Activated naive CD8-positive, alpha-beta T cell treated with anti-CD3 and anti-CD28 coated beads, Interleukin-2, amount 10 ng/mL, durations not matched to agents 7 days and 5 days (primary cell): ENCODE measurements at places on chromosomes 1 and 21.
A peak's percentile ranks its signal among the peaks of the same experiment; 100 is the strongest.

DNA sequence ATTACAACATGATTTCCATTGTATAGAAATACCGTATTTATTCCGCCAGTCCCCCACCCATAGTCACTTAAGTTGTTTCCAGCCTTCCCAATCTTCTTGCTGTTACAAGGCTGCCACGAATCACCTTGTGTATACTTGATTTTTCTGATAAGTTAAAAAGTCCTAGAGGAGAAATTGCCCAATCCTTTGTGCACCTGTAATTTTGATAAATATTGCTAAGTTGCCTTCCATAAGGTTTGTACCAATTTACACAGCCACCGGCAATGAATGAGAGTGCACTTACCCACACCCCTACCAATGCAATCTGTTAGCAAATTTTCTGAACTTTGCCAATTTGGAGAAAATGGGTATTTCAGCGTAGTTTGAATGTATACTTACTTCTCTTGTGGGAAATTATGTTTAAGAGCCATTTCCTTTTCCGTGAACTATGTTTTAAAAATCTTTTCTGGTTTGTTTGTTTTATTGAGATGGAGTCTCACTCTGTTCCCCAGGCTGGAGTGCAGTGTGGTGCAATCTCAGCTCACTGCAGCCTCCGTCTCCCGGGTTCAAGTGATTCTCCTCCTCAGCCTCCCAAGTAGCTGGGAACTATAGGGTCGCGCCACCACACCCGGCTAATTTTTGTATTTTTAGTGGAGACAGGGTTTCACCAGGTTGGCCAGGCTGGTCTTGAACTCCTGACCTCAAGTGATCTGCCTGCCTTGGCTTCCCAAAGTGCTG is 87.4 kb downstream of the DHRS3 start:
- DNase-seq: no peak

DNA sequence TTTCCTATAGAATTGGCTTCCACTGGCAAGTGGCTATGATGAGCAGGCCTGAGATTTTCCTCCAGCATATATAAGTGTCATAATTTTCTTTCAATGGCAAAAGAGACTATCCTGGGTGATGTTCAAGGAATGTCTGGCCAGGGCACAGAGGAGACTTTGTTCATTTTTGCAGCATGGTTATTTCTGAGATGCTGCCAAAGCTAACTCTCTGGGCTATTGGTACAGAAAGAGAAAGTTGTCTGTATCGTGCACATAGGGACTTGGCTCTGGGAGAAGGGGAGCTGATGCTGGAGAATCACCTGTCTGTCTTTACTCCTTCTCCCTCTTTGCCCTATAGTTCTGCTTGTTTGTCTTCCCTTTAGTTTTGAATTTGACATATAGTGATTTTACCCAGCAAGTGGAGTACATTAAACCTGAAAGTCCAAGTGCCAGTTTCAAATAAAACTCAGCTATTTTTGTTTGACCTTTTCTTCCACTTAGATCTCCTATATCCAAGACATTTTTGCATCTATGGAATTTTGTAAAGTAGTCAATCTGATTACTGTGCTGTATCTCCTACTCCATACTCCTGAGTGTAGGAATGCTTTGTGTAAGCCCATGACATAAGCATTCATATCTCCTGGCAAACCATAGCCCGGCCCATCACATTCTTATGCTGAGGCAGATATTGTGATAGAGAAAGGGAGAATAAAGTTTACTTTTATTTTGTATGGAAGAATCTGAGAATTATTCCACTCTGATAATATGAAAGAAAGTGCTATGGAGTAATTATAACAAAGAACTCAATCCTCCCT is 3.9 kb downstream of the FNDC7 start:
- no peak for DNase-seq

DNA sequence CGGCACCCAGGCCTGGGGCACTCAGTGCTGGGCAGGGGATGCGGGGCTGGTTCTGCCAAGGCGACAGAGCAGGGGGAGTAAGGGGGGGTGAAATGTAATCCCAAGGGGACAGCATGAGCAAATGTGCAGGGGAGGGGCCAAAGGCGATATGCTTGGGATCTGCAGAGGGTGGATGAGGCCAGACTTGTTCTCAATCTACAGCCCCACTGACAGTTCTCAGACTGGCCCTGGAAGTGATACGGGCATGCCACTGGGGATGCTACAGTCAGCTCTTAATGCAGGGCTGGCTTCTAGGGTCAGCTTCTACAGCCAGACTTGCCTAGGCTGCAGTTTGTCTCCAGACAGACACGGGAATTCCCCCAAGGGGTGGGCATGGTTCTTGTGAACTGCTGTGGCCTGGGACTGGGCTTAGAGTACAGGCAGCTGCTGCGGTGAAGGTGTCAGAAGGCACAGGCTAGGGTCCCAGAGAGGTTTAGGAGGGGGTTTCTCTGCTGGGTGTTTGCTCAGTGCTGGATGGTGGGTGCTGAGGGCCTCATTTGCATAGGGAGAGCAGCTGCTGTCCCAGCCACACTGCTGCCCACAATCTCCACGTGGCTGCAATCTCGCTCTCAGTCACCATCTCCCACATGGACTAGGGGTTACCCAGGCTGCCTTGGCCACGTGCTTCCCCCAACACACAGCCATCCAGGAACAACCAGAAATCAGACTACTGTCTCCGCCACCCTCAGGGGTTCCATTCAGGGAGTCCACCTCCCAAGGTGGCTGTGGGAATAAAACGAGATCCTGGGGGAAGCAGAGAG is 190.1 kb downstream of the HIVEP3 start:
- peak; percentile 45 for DNase-seq

GRCh38 chr1:181089017-181089675 is 646 bp downstream of the IER5 start:
- DNase-seq: peak; percentile 68

DNA sequence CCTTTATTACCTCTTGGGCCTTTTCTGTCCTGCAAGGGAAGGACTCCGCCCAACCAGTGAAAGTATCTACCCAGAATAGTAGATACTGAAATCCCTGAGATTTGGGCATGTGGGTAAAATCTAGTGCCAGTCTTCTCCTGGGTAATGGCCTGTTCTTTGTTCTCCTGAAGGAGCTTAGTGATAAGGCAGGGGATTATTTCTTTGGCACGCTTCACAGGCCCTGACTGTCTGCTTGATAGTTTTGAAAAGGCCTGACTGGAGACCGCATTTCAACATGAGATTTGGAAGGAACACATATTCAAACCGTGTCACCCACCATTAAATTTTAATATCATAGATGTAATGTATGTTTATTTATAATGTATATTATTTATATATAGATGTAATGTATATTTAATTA is 48.9 kb downstream of the RASAL2 start:
- DNase-seq: no peak

GRCh38 chr1:150548324-150548631 is 930 bp upstream of the ADAMTSL4 start:
- DNase-seq: no peak

DNA sequence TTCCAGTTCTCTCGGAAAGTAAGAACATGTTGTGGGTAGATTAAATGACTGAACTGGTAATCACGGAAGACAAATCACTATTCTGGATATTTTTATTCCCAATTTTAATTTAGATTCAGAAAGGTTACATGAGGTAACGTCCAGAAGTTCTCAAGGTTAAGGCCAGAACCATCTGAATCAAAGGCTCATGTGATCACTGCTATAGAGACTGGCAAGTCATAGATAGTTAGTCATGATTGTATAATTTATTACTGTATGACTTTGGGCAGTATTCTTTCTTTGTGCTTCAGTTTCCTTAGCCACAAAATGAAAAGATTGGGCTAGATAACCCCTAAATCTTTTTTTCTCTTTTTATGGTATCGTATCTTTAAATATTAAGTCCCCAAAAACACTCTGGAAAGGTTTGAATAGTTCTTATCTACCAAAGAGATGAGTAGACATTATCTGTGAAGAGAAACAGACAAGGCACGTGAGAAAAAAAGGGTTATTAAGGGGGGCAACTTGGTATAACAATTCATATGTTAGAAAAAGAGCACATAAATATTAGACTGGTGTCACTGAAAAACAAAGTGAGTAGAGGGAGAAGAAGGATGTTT is 241.0 kb downstream of the PTPRC start:
- no peak for DNase-seq

GRCh38 chr1:156749419-156750118 is 1.9 kb downstream of the HDGF start:
- DNase-seq: no peak

DNA sequence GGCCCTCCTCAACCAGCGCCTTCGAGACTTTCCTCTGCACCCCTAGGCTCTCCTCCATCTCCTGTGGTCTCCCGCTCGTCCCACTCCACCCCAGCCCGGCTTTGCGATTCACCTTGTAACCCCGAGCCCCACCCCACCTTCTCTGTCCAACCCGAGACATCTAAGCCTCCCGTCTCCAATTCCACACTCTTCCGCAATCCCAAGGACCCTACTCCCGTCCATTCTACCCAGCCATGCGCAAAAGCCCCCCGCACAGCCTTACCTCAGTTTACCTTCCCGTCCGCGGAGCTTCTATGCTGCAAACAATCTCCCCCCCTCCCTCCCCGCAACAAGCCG is 174 bp downstream of the SH3BP5L start:
- no peak for DNase-seq

GRCh38 chr1:65176056-65176450 is 28.1 kb downstream of the AK4 start:
- no peak for DNase-seq

- no peak for DNase-seq
Observed at GRCh38 chr1:65846866-65847265, 54.2 kb downstream of the PDE4B start.

GRCh38 chr21:34794686-34795085 is 125.9 kb downstream of the CLIC6 start:
- no peak for DNase-seq

- DNase-seq: no peak
Observed at GRCh38 chr1:114149211-114149610, 4.5 kb downstream of the SYT6 start.

- no peak for DNase-seq
Observed at GRCh38 chr1:234481771-234482170, 2.8 kb upstream of the TARBP1 start.

DNA sequence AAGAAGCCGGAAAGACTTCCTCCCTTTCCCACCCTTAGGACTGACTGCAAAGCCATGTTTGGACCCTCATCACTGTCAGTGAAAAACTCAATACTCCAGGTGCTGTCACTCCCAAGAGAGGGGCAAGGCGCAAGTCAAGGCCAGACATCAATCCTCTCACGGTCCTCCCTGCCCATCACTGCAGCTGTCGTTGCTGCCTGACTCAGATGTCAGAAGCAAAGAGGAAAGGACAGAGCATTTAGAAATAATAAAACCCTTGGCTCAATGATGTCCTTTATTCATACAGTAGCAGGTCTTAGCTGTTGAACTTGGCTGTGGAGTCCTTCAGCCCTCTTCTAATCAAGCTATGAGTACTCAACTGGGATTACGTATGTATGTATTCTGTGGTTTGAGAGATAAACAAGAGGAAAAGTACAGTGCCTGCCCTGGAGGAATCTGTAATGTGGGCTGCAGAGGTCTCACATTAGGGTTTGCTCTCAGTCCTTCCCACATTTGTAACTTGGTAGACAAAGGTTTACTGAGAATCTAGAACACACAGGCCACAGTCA is 13.5 kb downstream of the SUSD4 start:
- DNase-seq: no peak

- no peak for DNase-seq
Observed at GRCh38 chr1:201122321-201122957, 4.5 kb downstream of the ASCL5 start.

DNA sequence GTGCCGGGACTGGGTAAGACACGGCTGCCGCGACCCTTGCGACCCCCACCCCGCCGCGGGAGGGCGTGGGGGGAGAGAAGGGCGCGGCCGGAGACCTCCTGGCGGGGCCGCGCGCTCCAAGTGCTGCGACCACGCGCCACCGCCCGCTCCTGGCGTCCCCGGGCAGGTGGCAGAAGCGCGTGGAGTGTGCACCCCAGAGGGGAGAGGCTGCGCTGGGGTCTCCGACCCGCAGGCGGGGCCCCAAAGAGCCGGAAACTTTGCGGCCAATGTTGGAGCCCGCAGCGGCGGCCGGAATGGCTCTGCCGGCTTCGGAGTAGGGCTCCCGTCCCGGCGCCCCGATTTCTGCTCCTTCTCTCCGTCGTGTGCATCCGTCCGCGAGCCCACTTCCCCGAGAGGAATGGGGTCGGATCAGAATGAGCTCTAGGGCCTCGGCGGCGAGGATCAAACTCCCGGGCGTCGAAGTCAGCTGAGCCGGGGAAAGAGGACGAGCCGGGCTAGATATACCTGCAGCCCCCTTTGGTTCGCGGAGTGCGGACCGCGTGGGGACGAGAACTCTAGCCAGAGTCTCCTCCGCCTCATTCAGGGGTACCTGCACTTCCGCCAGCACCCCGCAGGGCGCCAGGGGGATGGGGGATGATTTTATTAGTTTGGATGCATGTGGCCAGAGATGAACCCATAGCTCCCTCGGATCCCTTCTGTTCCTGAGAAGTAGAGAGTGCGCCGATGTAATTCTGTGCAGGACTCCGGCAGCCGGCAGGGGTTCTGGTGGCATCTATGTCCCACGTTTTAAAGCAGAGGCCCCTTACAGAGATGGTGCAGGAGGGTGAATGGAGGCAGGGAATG is 751 bp downstream of the STUM start:
- DNase-seq: peak; percentile 42

- DNase-seq: no peak
Observed at GRCh38 chr1:107975851-107976250, 10.9 kb upstream of the VAV3 start.

- DNase-seq: no peak
Observed at GRCh38 chr1:165174491-165174890, 182.0 kb downstream of the LMX1A start.

GRCh38 chr1:197390856-197391255 is 122.8 kb downstream of the CRB1 start:
- DNase-seq: no peak

DNA sequence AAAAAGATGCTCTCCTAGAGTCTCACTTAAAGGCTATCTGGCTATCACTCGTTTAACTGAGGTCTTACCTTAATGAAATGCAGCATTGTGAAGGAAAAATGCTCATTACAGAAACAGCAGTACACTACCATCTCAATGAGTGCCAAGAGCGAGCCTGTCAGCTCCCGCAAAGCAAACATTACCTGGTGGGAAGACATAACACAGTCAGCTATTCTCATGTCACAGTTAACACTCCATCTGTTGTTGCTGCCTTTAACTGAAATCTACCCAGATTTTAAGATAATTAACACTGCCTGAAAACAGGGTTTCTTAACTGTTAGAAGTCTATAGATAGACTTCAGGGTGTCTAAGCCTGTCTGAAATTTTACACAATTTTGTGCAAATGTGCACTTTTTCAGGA is 39.1 kb downstream of the PCSK9 start:
- DNase-seq: no peak

DNA sequence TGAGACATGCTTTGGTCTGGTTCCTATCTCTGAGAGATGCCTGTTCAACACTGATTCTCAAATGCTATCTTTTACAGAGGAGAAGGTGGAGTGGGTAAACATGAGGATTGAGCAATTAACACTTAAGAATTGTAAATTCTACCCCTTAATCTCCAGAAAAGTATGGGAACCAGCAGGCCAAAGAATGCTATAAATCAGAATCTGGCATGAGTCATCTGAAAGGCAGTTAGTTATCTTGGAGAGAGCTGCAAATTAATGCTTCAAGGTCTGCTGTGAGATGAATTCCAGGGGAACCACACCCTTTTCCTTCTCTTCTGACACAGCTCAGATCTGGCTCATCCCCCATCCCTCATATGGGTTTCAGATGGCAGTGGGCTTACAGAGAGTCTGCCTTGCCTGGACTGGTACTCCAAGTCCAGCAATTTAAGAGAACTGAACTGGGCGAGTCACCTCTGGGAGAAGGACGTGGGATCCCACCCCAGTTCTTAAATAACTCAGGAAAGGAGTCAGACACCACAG is 5.2 kb downstream of the S100A10 start:
- no peak for DNase-seq

GRCh38 chr1:167923324-167924056 is 9.6 kb upstream of the ADCY10 start:
- no peak for DNase-seq

GRCh38 chr1:47679826-47680225 is 242.0 kb downstream of the FOXD2 start:
- DNase-seq: no peak
